ENCODE measurements at places on chromosomes 12 and 14.

DNA sequence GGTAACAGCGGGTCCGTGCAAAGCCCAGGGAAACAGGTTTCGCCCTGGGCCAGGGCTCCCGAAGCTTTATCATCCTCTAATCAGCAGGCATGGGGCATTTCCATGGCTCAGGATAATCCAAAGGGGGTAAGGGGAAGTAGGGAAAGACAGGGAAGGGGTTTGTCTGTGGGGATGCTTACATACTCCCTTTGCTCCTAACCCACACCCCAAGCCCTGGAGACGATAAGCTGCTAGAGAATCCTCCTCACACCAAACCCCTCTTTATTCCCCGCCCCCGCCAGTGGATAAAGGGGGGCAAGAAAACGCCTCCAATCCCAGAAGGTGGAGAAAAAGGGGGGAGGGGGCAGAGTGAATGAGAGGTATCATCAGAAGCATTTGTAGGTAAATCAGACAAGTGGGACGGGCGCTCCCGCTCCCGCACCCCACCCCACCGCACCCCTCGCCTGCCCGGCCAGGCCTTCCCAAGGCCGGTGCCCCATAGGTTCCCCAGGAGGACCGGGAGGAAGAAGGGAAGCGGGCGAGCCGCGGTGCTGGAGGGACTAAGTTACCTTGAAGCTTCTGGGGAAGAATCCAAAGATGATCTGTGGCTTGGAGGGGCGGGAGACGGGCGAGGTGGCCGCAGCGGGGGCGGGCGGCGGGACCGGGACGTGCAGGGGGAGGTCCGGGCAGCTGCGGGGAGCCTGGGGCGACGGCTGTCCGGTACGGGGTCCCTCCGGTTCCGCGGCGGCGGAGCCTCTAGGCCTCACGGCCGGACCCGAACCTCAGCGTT lies 762 bp downstream of the PPP2R5E start:
- H3K4me1 ChIP-seq: peaks cover 33% of the 10 kb centered on the region
- peaks cover 22% of the 10 kb centered on the region for H3K36me3 ChIP-seq
- H3K27ac ChIP-seq: no peak overlapping the region
- peak overlapping the region; percentile 91 for H3K4me3 ChIP-seq
- peak; percentile 51 for DNase-seq

- DNase-seq: no peak
- H3K27ac ChIP-seq: no peak overlapping the region
- no peaks in the 10 kb centered on the region for H3K4me1 ChIP-seq
- H3K4me3 ChIP-seq: no peak overlapping the region
These were observed 201.1 kb upstream of the TMEM260 start for GRCh38 chr14:56378475-56378877.

DNA sequence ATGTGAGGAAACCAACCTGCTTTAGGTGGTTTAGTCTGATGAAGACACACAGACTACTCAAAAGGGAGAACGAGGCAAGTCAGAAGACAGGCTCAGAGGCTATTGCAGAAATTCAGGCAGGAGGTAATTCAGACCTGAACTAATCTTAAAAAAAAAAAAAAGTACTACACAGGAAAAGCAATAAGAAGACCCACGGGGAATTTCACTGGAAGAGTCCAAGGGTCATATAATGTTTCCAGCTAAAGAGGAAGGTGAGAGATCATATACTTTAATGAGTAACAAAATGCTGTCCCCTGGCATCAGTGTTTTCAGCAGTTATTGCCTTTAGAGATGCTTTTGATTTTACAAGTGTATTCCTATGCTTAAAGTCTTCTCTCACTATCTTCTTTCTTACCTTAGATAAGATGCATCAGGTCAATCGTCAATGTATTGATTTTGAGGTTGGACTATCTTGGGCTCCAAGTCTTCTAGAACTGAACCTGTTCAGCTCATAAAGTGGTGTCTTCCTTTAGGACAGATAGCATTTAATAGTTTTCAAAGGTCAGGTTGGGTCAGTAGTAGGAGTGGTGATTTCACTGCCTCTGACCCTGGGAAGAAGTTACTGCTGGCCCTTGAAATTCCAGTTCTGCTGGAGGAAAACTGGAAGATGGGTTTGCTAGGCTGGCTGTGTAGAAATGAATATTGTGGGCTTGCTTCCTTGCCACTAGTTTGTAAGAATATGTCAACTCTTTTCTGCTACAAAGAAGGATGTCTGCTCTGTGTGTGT lies 60.0 kb downstream of the FAR2 start:
- H3K27me3 ChIP-seq: peaks cover 5% of the 10 kb centered on the region
- H3K27ac ChIP-seq: peak overlapping the region; percentile 16
- no peak overlapping the region for H3K4me3 ChIP-seq
- DNase-seq: no peak

- H3K36me3 ChIP-seq: no peaks in the 10 kb centered on the region
- peaks cover 10% of the 10 kb centered on the region for H3K27me3 ChIP-seq
- peaks cover 23% of the 10 kb centered on the region for H3K4me1 ChIP-seq
These were observed 2.0 kb downstream of the SERPINA1 start for GRCh38 chr14:94386085-94387031.

DNA sequence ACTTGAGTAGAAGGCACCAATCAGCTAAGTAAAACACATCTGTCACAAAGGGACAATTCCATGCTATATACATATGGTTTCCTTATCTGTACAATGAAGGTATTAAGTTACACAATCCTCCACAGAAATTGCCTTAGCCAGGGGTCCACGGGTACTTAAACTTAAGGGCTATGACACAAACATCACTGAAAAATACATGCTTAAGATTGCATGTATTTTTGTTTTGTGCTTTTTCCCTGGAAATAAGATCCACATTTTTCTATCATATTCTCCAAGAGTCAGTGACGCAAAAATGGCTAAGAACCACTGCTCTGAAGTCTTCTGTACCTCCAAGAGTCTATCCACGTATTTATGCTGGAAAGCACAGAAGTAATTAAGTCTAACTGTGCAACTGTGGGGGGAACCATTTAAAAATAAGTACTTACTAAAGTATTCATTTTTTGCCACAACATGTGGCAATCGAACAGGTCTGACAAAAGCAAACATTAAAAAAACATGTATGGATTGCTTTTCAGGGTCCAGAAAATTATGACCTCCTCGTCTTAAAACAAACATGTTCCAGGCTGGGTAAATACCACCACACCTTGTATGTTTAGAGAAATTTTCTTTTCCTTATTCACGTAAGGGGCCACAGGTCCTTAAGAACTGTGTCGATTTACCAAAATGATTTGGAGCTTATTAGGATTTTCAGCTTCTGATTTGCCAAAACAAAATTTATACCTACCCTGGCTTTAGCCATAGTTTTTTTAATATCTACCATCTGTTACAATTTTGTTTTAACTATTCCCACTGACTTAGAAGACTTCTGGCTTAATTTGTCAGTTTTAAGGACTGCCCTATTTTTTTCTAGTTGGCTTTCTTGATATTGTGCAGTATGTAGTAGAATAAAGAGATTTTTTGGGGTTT lies 2.8 kb downstream of the SLC38A2 start:
- DNase-seq: no peak
- peak overlapping the region; percentile 99 for H3K4me3 ChIP-seq
- peaks cover 14% of the 10 kb centered on the region for H3K27me3 ChIP-seq
- H3K4me1 ChIP-seq: peaks cover 60% of the 10 kb centered on the region

GRCh38 chr12:75685617-75686225 lies 174.3 kb upstream of the KRR1 start:
- no peak overlapping the region for H3K4me3 ChIP-seq
- DNase-seq: no peak
- peaks cover 6% of the 10 kb centered on the region for H3K4me1 ChIP-seq
- H3K27me3 ChIP-seq: peaks cover 3% of the 10 kb centered on the region

DNA sequence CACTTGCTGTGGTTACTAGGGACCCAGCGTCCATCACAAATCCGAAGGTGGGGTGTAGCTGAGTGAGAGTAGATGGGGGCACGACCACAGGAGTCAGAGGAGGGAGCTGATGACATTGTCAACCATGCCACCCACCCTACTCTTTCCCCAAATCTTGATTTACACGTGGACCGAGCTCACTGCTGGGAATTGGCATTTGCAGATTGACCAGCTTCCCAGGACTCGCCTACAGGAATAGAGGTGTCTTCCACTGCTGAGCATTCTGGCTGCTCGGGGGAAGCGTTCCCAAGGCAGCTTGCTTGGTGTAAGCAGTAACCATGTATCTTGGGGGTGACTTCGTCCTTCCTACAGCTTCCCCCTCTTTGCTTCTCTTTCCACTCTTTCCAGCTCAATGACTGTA lies 353 bp upstream of the PTPRR start:
- peaks cover 48% of the 10 kb centered on the region for H3K27me3 ChIP-seq
- no peak for DNase-seq
- no peaks in the 10 kb centered on the region for H3K36me3 ChIP-seq

GRCh38 chr12:116338064-116338846 lies 60.8 kb upstream of the MED13L start:
- H3K27ac ChIP-seq: peak overlapping the region; percentile 61
- H3K27me3 ChIP-seq: peaks cover 7% of the 10 kb centered on the region
- peaks cover 4% of the 10 kb centered on the region for H3K36me3 ChIP-seq
- no peak overlapping the region for H3K4me3 ChIP-seq

- H3K36me3 ChIP-seq: no peaks in the 10 kb centered on the region
- H3K27ac ChIP-seq: no peak overlapping the region
- H3K4me3 ChIP-seq: no peak overlapping the region
- peaks cover 10% of the 10 kb centered on the region for H3K4me1 ChIP-seq
- DNase-seq: no peak
- no peaks in the 10 kb centered on the region for H3K27me3 ChIP-seq
These were observed 111.8 kb upstream of the IGF1 start for GRCh38 chr12:102592134-102592533.

GRCh38 chr12:18146363-18146762 lies 56.4 kb upstream of the RERGL start:
- H3K36me3 ChIP-seq: no peaks in the 10 kb centered on the region
- no peaks in the 10 kb centered on the region for H3K27me3 ChIP-seq
- H3K4me3 ChIP-seq: no peak overlapping the region
- no peaks in the 10 kb centered on the region for H3K4me1 ChIP-seq

- peak overlapping the region; percentile 70 for H3K27ac ChIP-seq
- peaks cover 19% of the 10 kb centered on the region for H3K4me1 ChIP-seq
- no peaks in the 10 kb centered on the region for H3K36me3 ChIP-seq
- no peak for DNase-seq
- no peaks in the 10 kb centered on the region for H3K27me3 ChIP-seq
These were observed 153.6 kb downstream of the PPM1H start for GRCh38 chr12:62781136-62781880.

GRCh38 chr14:73526036-73526984 lies 10.6 kb upstream of the ACOT1 start:
- peaks cover 9% of the 10 kb centered on the region for H3K4me1 ChIP-seq
- H3K27me3 ChIP-seq: peaks cover 13% of the 10 kb centered on the region
- peak overlapping the region; percentile 83 for H3K27ac ChIP-seq
- no peaks in the 10 kb centered on the region for H3K36me3 ChIP-seq

Measured in nephron progenitor cell (in vitro differentiated cells).